Activated T-cell treated with anti-CD3 and anti-CD28 coated beads for 1 hour (primary cell): ENCODE measurements at places on chromosomes 1 and 21.

DNA sequence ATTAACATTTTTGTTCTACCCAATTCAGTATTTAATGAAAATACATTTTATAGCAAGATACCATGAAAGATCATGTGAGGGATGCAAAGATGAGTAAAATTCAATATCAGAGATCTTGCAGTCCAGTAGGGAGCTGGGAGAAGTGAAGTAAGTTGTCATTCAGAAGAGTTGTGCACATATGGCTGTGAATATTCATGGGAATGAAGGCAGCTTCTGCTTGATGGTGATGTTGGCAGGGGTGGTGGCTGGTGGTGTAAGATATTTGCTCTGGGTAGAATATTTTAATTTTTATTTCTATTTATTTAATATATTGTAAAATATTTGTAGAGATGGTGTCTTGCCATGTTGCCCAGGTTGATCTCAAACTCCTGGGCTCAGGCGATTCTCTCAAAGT lies 72.0 kb upstream of the GCLM start:
- no peak for DNase-seq

DNA sequence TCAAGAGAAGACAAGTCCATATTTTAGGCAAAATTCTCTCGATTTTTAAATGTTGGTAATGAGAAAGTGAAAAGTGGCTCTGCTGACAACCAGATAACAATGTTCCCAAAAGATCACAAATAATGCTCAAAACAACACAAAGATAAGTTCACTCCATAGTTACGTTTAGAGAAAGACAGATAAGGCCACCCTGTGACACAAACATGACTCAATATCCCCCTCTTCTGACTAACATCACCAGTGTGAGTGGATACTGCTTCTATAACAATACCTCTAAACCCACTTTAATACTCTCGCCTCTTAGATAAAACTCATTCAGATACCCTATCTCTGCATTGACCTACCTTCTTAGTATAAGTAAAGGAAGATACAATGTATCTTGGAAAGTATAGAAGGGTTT lies 51.2 kb upstream of the RGS7 start:
- no peak for DNase-seq

- DNase-seq = no peak
These were observed 54.7 kb upstream of the ZRANB2 start for GRCh38 chr1:71135571-71135970.

- no peak for DNase-seq
These were observed 897.2 kb downstream of the ADGRL2 start for GRCh38 chr1:82697965-82698364.

GRCh38 chr1:211536606-211537005 lies 42.4 kb downstream of the SLC30A1 start:
- no peak for DNase-seq
